NCI-H2081 (cell line): ENCODE measurements at places on chromosomes 1 and 21.
A peak's percentile ranks its signal among the peaks of the same experiment; 100 is the strongest.

- peak; percentile 62 for DNase-seq
These were observed 9.1 kb downstream of the TTC22 start for GRCh38 chr1:54791880-54792522.

- no peak for DNase-seq
These were observed 457.4 kb downstream of the SIPA1L2 start for GRCh38 chr1:232172563-232172962.

DNA sequence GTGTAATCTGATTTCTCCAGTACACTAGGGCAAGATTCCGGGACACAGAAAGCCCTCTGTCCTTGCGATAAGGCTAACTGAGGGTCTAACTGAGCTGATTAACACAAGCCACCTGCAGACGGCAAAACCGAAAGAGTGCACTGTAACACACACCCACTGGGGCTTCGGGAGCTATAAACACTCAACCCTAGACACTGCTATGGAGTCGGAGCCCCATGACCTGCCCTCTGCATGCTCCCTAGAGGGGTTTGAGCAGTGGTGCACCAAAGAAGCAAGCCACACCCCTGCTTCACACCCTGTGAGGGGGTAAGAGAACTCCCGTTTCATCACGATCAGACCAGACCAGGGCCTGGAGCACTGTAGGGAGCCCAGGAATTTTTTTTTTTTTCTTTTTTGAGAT, 72.4 kb downstream of the DMRTA2 start:
- no peak for DNase-seq

- DNase-seq = peak; percentile 80
These were observed 5.7 kb downstream of the GJB3 start for GRCh38 chr1:34786521-34787325.

DNA sequence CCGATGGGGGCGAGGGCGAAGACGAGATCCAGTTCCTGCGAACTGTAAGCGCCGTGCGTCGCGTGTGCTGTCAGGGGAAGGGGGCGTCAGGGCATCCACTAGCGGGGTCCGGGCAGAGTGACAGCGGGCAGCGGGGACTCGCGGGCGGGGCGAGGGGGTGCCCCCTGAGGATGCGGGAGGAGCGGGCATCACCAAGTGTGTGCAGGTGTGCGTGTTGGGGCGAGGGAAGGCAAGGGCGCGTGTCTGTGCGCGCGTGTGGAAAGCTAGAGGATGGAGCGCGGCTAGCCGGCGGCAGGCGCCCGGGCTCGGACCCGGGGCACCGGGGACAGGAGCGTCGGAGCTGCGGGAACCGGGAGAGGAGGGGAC, 525 bp downstream of the RYR2 start:
- DNase-seq = no peak

DNA sequence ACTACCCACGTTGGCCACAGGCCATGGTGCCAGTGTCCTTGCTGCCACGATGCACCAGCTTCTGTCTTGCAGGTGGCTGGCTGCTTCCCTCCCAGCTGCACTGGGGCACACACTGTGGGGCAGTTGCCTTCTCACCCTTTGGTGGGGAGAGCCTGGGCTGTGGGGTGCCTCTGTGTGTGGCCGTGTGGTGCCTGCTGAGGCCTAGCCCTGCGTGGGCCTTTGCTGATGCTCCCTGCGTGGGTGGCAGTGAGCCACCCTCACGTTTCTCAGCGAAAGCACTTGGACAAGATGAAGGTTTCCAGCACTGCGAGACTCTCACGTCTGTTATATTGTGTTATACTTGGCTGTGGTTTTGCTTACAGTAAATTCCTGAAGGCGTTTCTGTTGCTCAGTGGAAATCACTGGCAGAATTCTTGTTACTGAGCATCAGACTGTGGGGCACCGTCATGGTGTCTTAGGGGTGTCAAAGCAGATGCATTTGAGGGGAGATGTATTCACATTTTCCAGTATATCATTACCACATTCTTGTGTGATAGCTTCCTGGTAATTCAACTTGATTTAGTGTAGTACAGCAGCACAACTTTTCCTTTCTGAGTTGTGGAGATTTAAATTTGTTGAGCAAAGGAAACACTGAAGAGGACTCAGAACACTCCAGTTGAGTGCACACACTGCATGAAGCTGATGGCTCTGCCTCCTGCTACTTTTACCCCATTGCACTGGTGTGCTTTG, 124.7 kb downstream of the PCBP3 start:
- DNase-seq = no peak
